Left forelimb (tissue), 1 donor: ENCODE measurements at places on chromosomes 16 and 17.

- DNase-seq = no peak
These were observed 134.7 kb downstream of the AATF start for GRCh38 chr17:37083456-37083855.

DNA sequence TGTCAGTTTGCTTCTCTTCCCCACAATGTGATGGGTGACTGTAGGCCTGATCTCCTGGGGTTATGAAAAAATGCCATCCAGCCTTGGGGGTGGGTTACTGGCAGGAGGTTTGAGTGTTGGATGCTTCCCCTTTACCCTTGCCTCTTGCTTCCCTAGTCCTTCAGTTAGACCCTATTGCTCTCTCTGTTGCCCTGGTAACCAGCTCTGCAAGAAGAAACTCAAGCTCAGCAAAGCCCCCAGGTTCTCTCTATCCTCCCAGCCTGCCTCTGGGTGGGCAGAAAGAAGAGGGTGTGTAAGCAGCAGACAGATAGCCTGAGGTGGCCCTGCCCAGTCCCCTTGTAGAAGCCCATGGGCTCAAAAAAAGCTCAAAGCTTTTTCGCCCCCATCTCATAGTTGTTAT, 2.8 kb upstream of the RAPGEFL1 start:
- no peak for DNase-seq

DNA sequence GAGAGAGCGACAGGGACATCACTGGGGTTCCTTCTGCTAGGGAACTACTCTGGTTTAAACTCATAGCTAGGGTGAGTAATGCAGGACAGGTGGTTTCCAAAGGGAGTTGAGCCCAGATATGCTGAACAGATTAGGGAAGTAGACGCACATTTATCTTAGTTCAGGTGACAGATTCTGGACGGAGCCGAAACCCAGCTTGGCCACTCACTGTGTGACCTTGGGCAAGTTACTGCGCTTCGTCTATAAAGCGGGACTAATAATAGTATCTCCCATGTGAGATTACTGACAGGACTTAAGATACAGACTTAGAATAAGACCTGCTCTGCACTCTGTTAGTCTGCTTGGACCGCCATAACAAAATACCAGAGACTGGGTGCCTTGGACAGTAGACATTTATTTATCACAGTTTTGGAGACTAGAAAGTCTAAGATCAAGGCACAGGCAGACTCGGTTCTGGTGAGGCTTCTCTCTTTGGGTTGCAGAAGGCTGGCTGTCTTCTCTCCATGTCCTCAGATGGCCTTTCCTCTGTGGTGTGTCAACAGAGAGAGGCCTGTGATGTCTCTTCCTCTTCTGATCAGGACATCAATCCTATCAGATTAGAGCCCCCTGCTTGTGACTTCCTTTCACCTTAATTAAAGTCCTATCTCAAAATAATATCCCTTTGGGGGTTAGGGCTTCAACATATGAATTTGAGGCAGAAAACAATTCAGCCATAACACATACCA, 12.1 kb downstream of the SCNN1G start:
- no peak for DNase-seq

- no peak for DNase-seq
These were observed 16.0 kb downstream of the BAIAP2 start for GRCh38 chr17:81050645-81051625.

DNA sequence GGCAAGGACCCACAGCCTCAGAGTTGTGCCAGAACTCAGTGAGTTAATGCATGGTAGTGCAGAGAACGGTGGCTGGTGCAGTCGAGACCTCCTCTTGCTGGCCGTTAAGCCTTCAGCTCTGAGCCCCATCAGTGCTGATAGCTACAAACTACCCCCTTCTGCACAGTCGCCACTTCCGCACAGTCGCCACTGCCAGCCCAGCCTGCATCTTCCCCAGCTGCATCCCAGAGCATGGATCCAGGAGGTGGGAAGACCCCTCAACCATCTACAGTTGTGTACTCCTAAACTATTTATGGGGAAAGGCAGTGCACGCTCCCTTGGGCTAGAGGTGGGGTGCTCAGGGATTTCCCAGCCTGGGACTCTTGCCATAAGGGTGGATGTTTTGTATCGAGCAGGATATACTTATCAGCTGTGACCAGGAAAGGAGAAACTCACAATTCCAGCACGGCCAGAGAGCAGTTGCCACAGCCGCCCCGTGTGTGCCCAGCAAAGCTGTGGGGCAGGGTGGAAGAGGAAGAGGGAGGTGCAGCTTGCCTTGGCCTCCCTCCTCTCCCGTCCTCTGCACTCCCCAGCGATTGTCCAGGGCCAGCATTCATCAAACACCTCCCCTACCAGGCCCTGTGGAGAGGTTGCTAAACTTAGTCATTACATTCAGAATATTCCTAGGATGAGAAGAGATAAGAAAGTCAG, 49.5 kb upstream of the CMIP start:
- no peak for DNase-seq

GRCh38 chr16:47408491-47408890, 52.4 kb downstream of the ITFG1 start:
- no peak for DNase-seq

DNA sequence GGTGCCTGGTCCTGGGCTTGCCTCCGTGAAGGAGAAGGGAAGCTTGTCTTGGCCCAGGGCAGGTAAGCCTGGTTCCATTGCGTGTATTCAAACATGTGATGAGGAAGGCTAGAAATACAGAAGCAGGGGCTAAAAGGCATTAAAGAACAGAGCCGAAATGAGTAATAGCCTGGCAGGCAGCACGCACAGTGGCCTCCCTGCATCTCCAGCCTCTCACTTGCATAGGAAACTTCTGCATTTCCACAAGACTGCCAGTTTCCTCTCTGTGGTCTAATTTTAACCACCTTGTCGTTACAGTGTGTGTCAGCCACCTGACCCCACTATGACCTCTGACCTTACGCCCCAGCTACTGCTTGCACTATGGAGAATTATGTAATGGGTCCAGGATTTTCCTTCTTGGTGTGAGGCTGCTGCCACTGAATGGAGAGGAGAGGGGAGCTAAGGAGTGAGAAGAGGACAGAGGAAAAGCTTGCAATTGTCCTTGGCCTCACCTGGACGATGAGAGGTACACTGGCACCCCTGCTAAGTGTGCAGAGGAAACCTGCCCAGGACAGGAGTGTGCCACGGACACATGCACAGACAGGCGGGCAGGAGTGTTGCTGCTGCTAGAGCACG, 32.8 kb downstream of the HIC1 start:
- DNase-seq = no peak

DNA sequence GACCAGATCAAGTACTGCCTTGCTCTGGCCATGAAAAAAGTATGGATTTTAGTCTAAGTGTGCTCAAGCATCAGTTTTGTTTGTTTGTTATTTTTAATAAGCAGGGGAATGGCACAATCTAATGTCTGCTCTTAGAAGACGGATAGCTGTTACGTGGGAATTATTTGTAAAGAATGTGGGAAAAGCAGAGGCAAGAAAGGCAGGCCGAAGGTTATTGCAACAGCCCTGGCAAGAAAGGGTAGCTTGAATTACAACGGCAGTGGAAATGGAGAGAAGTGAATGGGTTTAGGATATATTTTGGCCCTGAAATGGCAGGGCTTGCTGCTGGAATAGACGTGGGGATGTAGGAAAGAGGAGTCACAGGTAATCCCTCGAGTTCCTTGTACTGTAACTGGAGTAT, 987 bp upstream of the HASPIN start:
- DNase-seq = no peak

GRCh38 chr16:22385196-22385595, 10.8 kb upstream of the CDR2 start:
- no peak for DNase-seq

DNA sequence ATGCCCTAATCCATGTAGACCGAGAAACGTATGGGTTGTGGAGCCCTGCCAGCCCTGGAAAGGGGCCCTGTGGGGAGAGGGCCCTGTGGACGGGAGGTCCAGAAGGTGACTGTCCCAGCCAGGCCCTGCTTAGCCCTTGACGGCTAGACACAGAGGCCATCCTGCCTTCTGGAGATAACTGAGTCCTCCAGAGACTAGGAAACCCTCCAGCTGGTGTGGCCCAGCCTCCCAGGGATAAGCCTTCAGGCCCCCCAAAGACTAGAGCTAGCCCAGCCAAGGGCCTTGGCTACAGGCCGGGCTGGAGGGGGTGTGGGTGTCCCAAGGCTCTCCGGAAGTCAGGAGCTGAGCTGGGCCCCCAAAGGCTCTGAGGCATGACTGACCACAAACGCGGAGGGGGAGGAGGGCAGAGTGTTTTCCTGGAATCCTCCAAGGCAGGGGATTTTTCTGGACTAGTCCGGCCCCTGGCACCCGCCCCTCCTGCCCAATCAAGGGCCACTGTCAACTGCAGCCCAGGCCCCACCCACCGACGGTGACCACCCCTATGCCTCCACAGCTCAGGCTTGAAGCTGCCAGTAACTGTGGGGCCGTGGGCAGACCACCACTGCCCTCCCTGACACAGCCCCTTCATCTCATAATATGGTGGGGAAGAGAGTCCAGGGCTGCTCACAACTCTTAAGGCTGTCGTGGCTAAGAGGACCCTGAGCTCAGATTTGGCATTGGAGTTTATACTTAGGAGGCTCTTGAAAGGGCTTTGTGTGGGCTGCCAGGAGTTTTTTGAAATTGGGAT, 885 bp upstream of the VASN start:
- no peak for DNase-seq

- DNase-seq = no peak
These were observed 32.7 kb downstream of the RHBDL3 start for GRCh38 chr17:32298298-32298697.

GRCh38 chr17:81228834-81229665, 6.3 kb upstream of the CEP131 start:
- no peak for DNase-seq

DNA sequence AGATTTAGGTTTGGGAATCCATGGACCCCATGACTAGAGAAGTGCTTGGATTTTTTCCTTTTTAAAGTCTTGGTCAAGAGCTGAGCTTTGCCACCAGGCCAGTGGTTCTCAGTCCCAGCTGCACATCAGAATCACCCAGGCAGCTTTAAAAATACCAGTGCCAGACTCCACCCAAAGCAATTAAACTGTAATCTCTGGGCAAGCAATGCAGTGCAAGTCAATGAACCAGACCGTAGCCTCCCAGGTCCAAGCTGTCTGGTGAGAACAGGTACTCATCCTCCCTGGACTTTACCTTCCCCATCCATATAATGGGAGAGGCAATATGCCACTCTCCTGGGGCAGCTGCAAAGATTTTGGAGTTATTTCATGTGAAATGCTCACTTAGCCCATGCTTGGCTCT, 223.1 kb upstream of the CDH5 start:
- no peak for DNase-seq

DNA sequence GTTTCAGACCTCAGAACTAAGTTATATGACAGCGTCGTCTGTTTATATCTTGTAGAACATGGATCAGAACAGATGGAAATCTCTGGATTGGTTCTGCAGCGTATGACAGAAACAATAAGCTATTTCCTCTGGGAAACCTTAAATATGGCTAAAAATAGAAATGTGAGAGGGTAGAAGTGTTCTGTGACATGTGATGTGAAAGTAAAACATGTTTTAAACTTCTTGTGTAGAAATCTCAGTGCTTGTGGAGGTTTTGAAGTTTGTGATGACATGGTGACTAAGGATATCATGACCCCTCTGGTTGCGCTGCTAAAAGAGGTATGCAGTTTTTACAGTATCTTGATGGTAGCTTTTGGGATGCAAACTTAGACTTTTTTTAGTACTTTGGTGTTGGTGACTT, 2.8 kb downstream of the HEATR3 start:
- DNase-seq = no peak

- no peak for DNase-seq
These were observed 287.8 kb upstream of the FOXF1 start for GRCh38 chr16:86222547-86222946.

DNA sequence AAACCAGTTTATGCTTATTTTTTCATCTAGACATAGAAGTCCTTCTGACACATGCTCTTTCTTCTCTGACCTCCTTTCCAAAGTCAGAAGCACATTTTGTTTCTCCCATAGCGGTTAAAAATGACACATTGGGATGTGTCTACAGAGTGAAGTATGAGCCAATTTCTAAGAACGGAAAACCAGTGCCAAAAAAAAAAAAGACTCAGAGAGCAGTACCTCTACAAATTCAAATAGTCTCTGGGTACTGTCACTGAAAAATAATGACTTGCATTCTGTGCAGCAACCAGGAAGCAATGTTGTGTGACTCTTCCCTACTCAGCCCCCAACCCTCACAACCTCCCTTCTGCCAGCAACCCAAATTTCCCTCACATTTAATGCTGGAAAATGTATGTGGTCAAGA, 145.5 kb upstream of the PMFBP1 start:
- no peak for DNase-seq

DNA sequence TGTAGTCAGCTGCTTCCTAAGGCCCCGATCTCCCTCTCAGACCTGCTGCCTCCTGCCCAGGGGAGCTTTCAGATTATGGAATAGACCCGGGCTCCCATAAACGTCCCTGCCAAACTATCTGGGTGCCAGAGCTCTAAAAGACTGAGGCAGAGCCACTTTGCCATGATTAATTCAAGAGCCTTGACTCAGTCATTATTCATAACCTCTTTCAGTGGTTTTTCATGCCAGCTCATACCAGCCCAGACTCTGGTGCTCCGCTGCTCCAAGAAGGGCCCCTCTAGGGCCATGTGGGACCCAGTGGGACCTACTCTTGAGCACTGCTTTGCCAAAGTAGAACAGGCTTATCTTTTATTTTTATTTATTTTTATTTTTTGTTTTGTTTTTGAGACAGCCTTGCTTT, 23.9 kb downstream of the DNAI2 start:
- DNase-seq = no peak

GRCh38 chr16:87816507-87817100, 50.8 kb upstream of the KLHDC4 start:
- DNase-seq = no peak

GRCh38 chr16:58037365-58038057, 12.0 kb downstream of the MMP15 start:
- no peak for DNase-seq

DNA sequence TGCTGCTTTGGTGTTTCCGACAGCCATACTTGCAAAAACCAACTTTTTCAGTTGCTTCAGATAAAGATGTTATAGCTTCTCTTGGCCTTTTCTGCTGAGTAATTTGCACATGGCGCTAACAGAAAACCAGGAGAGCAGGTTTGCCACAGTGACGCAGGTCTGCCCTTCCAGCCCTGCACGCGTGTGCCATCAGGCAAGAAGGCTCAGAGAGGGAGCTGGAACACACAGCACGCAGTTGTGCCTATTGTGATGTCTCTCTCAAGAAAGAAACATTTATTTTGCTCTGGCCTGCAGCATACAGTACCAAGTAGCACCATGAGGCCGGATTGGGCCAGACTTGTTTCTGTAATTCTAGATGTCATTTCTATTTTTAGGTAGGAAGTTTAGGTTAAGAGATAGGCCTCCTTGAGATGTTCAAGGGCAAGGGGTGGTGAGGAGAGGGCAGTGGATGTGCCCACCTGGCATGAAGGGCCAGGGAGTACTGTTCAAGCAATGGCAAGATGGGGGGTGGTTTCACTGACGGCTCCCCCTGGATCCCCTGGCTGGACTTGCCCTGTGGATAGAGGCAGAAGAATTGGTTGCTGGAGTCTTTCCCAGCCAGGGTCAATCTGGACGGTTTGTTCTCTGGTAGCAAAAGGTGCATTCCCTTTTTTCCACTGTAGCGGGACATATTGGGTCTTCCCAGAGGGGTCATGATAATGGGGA, 1.9 kb downstream of the CBX2 start:
- DNase-seq = no peak
